Activated CD4-positive, alpha-beta T cell treated with anti-CD3 and anti-CD28 coated beads for 24 hours (primary cell): ENCODE measurements at places on chromosomes 3 and 15.
A peak's percentile ranks its signal among the peaks of the same experiment; 100 is the strongest.

- DNase-seq, result no peak
Measured at GRCh38 chr15:40257656-40258450, 19.0 kb downstream of the PAK6 start.

DNA sequence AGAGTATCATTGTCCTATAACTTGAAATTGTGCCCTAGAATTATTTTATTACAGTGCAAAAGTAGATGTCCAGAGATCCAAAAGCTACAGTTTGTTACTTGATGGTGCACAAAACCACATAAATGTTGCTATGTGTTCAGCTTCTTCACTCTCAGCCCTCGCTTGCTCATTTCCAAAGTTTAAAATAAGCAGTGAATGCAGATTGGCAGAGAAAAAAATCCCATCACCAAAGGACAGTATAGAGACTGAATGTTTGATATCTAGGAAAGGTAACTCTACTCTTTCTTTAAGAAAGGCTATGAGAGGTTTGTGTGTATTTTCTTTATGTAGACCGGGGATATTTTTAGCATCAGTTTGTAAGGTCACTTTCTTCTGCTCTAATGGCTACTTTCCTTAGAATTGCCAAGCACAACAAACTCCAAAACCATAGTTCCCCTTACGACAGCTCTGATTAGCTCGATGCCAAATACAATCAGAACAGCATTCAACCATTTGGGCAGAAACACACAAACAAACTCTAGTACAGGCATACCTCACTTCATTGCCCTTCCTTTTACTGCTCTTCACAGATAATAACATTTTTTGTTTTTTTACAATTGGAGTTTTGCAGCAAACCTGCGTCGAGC lies 164.1 kb upstream of the CCDC54 start:
- no peak for DNase-seq

DNA sequence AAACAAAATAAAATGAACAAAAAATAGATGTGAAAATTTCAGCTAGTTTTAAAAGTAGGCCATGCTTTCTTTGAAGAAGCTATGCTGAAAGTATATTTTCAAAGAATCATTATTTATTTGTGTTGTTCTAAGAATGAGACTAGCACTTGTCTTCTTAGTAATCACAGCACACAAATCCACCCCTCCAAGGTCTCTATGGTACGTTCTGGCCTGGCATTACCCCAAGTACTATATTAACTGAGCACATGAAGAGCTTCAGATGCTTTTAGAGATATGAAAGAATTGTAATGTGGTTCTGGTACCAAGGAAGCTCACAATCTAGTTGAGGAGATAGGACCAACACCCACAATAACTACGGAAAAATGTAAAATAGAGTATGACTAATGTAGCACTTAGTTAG lies 416.5 kb downstream of the PLCL2 start:
- DNase-seq, result no peak

- no peak for DNase-seq
Measured at GRCh38 chr15:32826685-32827084, 108.9 kb downstream of the GREM1 start.

- DNase-seq, result peak; percentile 24
Measured at GRCh38 chr3:11335056-11335608, 62.9 kb downstream of the ATG7 start.
